ENCODE measurements at places on chromosomes 12 and 14.
A peak's percentile ranks its signal among the peaks of the same experiment; 100 is the strongest.

GRCh38 chr14:87864356-87865270 lies 128.4 kb downstream of the GALC start:
- no peak for DNase-seq

GRCh38 chr14:85413836-85414526 lies 116.0 kb upstream of the FLRT2 start:
- DNase-seq: no peak

- no peak for DNase-seq
Observed at GRCh38 chr14:24693353-24693737, 59.4 kb upstream of the GZMB start.

GRCh38 chr14:42929806-42930480 lies 1323.3 kb downstream of the LRFN5 start:
- DNase-seq: peak; percentile 50

DNA sequence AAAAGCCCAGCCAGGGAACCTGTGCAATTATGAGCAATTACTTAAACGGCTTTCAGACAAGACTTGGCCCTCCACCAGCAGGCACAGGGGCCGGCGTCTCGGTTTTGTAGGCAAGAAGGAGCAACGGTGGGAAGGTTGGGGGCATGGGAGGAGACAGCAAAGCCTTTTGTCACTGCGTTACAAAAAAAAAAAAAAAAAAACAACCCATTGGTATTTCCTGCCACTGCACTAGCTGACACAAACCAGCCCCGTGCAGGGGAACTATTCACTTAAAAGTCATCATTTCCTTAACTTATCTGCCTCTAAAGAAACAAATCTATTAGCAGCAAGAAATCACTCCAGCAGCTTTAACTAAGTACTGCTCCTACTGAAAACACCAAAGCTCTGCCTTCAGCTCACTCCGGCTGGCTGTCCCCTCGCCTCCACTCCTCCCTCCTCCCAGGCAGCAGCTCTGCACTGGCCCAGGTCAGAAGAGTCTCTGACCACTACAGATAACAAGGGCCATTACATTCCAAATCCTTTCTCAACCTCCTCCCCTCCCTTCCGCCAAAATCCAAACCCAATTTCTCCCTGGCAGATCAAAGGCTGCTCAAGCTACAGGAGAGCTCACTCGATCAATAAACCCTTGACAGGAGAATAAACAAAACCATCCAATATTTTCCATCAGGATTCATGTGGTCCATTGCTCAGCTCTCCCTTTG lies 105.2 kb upstream of the CDKN3 start:
- no peak for DNase-seq

DNA sequence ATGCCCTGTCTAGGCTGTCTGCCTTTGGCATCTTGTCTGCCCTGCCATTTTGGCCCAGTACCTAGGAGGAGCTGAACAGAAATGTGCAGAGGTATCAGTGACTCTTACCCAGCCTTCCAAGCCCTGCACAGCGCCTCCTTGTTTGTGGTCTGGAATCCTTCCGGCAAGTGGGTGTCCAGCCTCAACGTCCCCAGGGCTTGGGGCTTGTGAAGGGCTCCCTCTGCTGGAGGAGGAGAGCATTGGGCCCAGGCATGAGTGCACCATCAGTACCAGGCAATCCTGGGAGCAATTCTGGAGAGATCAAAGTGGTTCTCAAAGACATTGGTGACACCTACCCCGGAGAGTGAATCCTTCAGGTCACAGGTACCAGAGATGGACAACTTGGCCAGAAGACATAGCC lies 2.4 kb upstream of the TCL1B start:
- no peak for DNase-seq

GRCh38 chr12:25903603-25904245 lies 54.8 kb upstream of the RASSF8 start:
- no peak for DNase-seq

Data from NCI-H187 (cell line).